ENCODE measurements at places on chromosomes 7 and 10.

GRCh38 chr7:126658684-126659083 is 594.1 kb downstream of the GRM8 start:
- DNase-seq = no peak

- no peak for DNase-seq
Measured at GRCh38 chr10:69929575-69929974, 123.1 kb upstream of the MACROH2A2 start.

- no peak for DNase-seq
Measured at GRCh38 chr10:65620404-65621048, 1305.3 kb upstream of the LRRTM3 start.

GRCh38 chr10:7436490-7437100 is 25.8 kb upstream of the SFMBT2 start:
- DNase-seq = no peak

DNA sequence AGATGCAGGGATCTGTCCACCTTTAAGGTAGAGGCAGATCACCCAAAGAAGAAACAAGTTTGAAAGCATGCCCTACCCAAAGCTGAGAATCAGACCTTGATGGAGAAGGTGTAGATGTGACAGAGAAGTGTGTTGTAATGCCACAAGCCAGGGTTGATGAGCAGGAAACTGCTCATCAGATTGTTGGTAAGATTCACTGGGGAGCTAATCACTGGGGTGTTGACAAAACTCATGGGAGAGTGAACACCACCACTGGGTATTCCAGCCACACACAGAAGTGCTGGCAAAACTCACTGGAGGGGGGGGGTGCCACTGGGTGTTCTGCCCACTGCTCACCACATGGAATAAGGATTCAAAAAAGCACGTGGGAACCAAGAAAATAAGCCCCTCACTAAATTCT is 95.2 kb downstream of the IQUB start:
- no peak for DNase-seq

GRCh38 chr7:38195804-38196595 is 18.0 kb downstream of the STARD3NL start:
- DNase-seq = no peak

GRCh38 chr7:21086688-21087087 is 300.0 kb upstream of the SP8 start:
- DNase-seq = no peak

DNA sequence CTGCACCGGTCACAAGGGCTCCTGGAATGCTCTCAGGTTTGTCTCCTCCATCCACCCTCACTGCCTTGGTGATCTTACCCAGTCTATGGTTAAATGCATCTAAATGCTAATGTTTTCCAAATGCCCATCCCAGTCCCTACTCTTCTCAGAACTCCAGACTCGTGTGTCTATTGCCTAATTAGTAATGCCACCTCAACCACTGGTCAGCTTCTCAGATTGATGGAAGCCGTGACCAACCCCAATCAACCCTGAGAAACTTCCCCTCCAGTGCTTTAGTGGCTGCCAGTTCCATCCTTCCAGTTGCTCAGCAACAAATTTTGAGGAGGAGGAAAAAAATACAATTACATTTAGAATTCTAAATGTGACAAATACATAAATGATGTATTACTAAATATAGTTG is 18.6 kb downstream of the NUDCD3 start:
- DNase-seq = no peak

GRCh38 chr10:62651341-62651740 is 153.2 kb upstream of the ADO start:
- DNase-seq = no peak

DNA sequence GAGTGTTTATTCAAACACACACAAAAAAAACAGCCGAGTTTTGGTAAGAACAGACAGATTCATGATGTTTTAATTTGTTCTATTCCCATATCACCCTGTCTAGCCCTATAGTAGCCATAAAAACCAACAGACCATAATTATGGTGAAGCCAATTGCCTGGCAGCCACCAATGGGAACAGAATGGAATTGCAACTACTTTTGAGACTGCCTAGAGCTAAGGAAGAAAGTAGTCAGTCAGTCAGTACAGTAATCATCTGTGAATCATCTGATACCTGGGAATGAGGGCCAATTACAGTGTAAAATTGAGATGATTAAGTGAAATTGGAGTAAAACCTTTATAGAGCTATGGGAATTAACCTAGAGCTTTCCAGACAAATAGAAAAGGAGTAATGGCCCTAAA is 952.7 kb upstream of the KCND2 start:
- no peak for DNase-seq

DNA sequence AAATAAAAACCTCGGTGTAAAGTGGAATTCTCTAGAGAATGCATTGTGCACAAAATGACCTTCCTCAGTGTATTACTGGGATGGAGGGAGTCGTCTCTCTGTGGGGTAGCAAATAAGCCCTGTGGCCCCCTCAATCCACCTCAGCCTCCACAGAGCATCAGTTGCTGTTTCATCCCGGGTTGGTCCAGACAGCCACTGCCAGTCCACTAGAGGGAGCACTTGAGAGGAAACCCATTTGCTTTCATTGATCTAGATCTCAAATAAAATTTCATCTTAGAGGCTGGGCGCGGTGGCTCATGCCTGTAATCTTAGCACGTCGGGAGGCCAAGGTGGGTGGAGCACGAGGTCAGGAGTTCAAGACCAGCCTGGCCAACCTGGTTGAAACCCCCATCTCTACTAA is 1128.7 kb downstream of the CNTNAP2 start:
- peak; percentile 32 for DNase-seq

DNA sequence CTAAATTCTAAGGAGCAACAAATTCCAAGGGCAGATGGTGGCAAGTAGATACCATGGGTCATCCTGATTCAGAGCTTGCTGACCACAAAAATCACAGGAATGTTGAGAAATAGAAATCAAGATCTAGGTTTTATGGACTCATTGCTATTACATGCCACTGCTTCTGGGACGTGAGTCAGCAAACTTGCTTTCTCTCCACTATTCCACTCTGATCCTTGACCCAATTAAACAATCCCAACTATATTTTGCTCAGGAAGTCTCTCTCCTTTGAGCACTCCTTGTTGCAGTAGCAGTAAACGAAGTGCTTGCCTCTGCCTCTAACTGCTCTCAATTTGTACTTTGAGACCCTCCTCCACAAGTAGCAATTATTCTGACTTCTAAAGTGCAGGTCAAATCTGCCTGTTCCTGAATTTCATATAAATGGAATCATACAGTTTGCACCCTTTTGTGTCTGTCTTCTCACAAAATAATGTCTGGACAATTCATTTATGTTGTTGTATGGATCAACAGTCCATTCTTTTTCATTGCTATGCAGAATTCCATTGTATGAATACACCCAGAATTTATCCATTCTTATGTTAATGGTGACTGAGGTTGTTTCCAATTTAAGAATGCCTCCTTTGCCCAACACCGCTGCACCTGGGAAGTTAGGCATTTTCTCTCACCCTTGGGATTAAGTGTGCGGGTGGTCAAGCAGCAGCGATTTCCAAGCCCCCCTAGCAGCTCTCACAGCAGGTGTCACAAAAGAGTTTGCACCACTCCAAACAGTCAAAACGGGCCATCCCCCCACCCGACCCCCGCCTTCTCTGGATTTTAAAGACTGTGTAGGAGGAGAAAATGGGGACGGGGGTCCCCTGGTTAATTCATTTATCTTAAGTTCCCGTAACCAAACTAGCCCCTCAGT is 35.9 kb downstream of the ACSM6 start:
- peak; percentile 91 for DNase-seq

GRCh38 chr7:33981226-33981625 is 75.9 kb downstream of the BMPER start:
- DNase-seq = no peak

DNA sequence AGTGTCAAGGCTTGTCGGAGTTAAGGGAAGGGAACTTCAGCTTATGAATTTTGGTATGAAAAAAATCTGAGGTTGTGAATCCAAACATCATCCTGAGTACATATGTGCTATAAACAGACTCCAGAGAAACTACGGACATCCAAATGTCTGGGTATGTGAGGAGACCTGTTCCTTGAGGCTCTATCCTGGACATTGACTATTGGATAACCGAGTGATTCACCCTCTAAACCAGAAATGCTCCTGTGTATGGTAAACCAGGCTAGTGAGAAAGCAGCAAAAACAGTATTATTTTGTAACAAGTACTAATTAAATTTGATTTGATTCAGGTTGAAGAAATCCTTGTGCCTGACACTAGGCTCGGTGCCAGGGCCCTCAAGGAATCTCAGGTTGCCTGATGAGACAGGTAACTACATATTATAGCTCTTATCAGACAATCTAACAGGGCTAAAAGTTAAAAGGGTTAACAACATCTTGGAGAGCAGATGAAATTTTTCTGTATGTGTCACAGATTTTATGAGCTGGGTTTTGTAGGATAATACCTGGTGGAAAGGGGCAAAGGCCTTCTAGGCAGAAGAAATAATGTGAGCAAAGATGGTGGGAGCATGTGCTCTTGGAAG is 10.4 kb upstream of the STOX1 start:
- DNase-seq = no peak

GRCh38 chr10:119496273-119496672 is 46.2 kb downstream of the RGS10 start:
- no peak for DNase-seq

- DNase-seq = no peak
Measured at GRCh38 chr7:43931346-43931745, 5.1 kb downstream of the UBE2D4 start.

DNA sequence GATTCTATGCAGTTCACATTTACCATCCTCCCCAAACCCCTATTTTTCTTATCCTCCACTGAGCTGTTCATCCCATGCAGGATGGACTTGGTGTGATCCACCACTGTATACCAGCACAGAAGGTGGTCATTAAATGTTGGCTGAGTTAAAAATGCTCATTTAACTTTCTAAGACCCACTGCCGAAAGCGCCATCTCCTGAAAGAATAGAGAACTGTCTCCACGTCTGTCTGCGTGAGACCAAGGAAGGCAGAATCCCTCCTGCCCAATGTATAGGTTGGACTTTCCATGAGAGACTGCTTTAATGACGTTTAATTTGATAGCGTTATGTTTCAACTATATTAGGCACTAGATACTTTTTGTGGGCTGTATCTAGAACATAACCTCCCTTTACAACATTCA is 124.3 kb downstream of the GPAM start:
- no peak for DNase-seq

GRCh38 chr7:9201928-9202327 is 768.5 kb downstream of the NXPH1 start:
- DNase-seq = no peak

DNA sequence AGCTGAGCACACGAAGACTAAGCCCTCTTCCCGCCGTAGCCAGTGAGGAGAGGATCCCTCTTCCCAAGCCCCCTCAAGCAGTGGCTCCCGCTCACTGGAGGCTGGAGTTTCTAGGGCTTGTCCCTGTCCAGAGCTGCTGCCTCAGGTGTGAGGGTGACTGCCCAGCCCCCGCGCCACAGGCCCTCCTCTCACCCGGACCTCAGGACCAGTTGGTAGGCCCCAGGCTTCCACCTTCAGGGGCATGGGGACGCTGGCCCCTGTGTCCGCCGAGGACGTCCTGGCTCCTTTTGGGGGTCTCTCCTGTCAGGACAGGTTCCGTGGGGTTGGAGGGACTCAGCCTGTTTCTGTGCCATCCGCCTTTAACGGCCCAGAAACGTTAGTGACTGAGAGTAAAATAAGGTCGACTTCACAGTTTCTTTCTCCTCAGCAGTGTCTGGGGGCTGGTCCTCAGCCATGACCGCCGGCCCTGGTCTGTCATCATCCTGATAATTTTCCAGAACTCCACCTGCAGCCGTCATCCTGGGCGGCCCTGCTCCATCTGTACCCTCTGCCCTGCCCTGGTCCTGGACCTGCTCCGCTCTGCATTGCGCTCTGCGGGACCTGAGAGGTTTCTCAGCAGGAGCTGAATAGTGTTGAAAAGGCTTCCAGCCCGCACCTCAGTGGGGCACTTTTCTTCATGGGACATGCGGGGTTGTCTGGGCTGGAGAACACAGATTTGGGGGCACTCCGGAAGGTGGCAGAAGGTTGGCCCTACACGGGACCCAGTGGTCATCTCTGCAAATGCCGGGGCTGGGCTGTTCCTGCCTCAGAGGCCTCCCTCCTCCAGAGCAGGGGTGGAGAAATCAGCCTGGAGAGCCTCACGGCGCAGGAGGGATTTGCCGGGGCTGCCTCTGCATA is 36.0 kb upstream of the FAM20C start:
- no peak for DNase-seq

- DNase-seq = no peak
Measured at GRCh38 chr10:4361581-4361980, 464.4 kb upstream of the AKR1E2 start.

GRCh38 chr7:75776295-75776971 is 4.4 kb upstream of the CCL26 start:
- DNase-seq = peak; percentile 67

DNA sequence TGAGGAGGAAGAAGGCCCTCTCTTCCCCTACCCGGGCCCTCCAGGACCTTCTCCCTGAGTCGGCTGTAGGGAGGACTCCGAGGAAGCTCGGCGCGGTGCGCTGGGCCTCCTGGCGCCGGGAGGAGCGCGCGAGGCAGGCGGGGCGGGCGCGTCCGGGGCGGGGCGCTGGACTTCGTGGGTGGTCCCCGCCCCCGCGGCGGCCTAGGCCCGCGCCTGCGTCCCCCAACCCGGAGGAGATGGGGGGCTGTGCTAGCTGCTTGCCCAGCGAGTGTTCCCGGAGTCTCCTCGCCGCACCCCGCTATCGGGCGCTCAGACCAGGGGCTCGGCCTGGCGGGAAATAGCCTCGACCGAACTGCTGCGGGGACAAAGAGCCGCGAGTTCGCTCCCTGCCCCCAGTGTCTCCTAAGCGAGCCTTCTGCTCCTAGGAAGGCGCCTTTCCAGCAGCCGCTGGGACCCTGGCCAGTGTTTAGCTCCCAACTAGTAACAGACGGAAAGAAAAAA is 19.2 kb upstream of the SMO start:
- no peak for DNase-seq

GRCh38 chr10:51389415-51390321 is 309.7 kb downstream of the CSTF2T start:
- peak; percentile 28 for DNase-seq

- no peak for DNase-seq
Measured at GRCh38 chr10:47062441-47063200, 151.4 kb downstream of the PTPN20 start.

- DNase-seq = no peak
Measured at GRCh38 chr10:119251315-119251708, 43.9 kb downstream of the GRK5 start.

GRCh38 chr10:5013385-5013784 is 9.7 kb upstream of the AKR1C2 start:
- DNase-seq = no peak

GRCh38 chr7:54354436-54354835 is 187.7 kb upstream of the VSTM2A start:
- peak; percentile 7 for DNase-seq

DNA sequence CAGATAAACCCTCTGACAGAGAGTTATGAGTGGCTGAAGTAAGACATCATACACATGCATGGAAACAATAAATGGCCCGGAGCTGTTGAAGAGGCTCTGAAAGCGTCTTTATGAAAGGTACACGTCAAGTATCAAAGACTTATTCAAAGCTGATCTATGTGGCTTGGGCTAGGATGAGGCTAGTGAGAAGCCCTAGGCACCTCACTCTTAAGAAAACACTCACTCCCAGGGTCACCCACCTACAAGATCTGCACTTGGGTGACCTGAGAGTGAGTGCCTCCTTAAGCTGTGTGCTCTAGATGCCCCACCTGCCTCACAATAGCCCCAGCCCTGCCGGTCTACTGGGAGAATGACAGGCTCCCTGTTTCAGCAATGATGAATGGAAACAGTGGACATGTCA is 1.1 kb upstream of the GIMAP1 start:
- DNase-seq = no peak

GRCh38 chr7:149316606-149317005 is 54.6 kb downstream of the ZNF783 start:
- DNase-seq = no peak

GRCh38 chr7:44881610-44882009 is 3.7 kb downstream of the PURB start:
- DNase-seq = no peak

GRCh38 chr10:118816471-118817168 is 61.9 kb upstream of the CACUL1 start:
- DNase-seq = no peak
